ENCODE measurements at places on chromosomes 2 and 18.

DNA sequence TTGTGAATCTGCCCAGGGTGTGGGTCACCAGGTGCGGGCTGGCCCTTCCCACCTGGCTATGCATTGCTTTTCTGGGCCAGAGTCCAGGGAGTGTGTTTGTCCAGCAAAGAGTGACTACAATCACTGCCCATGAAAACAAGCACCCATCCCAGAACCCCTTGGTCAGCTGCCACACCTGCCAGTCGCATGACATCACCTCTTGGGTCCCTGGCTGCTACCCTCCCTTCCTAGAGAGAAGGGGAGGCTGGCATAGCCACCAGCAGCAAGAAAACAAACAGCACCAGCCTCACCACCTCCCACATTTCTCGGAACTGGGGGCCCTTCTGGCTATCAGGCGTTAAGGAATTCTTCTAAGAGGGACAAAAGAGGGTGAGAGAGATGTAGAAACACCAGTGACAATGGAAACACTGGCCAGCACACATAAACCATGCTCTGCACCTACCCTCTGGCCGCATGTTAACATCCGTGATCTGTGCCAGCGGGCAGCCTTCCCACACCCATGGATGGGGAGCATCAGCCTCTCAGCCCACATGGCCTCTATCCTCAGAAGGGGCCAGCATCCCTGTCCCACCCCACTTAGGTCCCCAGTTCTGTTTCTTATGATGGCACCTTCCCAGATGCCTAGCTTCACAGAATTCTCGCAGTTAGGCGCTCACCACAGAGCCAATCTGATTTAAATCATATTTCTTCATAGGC is 109.7 kb upstream of the GLI2 start:
- DNase-seq: no peak

DNA sequence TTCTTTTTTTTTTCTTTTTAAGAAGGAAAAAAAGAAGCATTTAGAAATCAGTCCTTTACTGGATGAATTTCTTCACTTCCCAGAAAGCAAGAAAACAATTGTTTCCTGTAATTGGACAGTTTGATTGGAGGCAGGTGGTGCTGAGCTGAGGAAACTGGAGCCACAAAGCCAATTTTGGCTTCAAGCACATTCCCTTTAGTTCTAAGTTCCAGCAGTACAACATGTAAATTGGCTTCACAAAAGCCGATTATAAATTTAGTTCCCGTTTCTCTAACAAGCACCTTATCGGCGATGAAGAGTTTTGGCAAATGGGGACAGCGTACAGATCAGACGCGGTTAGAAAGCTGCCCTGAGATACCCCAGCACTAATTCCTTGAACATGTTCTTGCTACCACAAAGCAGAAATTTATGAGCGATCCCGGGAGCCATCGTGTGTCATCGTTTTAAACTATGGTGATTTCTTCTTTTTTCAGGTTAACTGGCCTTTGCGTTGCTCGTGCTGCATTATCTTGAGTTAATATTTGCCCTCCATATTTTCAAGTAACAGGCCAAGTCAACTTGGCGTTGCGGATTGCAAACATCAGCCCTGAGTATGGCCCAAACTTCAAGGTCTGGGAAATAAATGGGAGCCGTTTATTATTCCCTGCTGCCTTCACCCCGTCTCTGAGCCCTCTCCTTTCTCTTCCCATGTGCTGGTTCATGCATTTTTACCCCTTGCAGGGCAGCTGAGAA is 190.4 kb upstream of the ID2 start:
- DNase-seq: no peak

DNA sequence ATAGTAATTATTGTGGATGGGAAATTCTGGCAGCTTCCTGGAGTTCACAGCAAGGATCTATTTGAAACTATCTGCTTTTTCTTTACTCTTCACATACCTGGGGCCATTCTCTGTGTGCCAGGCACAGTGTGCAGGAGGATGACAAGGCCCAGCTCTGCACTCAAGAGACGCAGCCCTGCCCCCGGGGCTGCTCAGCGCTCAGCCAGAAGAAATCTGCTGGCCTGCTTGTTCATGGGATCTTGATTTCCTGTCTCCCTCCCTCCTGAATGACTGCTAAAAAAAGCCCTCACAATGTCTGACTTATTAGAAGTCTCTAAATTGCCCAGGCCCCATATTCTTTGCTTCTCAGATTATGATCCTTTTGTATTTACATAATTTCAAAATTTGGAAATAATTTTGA is 210.9 kb downstream of the DCDC2C start:
- DNase-seq: no peak

DNA sequence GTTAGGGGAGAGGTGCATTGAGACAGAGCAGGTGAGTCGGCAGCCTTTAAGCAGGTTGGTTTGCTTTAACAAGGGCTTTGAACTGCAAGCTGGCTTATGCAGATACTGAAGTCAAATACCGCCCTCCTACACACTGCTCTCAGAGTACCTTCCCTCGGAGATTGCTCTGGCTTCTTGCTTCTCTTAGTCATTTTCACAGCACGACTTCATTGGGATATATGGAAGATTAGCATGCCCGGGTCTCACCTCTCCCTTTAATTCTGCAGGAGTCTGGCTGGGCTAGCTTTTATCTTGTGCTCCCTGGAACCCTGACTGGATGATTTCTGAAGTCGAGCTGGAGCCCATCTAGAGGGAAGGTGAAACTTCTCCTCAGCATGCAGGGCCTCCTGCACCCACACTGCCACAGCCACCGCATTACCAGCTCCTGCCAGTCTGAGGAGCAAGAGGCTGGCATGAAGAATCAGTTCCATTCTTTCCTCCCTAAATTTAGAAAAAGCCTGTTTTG is 395.5 kb upstream of the HNRNPA3 start:
- no peak for DNase-seq

GRCh38 chr2:47300081-47300480 is 102.9 kb upstream of the MSH2 start:
- no peak for DNase-seq

DNA sequence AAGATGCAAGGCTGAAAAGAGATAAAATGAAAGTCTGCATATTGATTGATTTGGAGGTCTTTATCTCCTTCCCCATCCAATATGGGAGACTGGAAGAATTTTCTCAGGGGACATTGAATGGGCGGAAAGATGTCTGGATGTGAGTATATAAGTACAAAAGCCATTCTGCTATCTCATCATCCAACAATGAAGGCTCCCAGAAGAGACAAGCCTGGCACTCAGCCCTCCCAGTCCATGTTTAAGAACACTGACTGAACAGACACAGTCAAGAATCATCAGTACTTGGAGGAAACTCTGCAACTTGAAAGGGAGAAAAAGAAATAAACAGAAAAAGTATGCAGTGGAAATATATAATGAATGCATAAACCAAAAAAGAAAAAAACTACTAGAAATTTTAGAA is 80.9 kb downstream of the PTRHD1 start:
- no peak for DNase-seq

DNA sequence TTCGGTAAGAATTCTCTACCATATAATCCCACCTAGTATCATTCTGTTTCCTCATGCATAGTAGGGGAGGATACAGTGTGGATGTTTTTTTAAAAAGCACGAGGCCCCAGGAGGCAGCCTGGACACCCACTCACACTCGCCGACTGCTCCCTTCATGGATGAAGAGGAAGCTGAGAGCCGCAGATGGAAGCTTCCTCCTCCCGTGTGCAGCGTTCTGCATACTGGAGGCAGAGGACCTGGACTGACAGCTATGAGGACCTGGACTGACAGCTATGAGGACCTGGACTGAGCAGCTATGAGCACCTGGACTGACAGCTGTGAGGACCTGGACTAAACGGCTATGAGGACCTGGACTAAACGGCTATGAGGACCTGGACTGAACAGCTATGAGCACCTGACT is 234.4 kb downstream of the NDUFA10 start:
- peak; percentile 6 for DNase-seq

GRCh38 chr2:102417946-102418345 is 5.0 kb upstream of the IL18RAP start:
- DNase-seq: no peak

DNA sequence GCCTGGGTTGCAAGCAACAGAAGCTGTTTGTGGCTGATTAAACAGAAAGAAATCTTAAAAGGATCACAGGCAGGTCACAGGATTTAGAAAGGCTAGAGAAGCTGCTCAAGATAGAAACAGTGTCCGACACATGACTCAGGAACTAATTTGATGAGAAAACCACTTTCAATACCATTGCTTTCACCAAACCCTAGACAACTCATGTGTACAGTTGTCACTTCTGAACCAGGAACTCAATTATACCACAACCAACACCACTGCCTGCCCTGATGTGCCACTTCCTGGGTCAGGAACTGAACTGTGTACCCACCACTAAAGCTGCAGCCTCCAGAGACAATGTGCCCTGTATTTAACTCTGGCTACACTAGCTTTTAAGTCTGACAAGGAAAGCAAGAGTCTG is 56.0 kb downstream of the TMEM247 start:
- DNase-seq: no peak

DNA sequence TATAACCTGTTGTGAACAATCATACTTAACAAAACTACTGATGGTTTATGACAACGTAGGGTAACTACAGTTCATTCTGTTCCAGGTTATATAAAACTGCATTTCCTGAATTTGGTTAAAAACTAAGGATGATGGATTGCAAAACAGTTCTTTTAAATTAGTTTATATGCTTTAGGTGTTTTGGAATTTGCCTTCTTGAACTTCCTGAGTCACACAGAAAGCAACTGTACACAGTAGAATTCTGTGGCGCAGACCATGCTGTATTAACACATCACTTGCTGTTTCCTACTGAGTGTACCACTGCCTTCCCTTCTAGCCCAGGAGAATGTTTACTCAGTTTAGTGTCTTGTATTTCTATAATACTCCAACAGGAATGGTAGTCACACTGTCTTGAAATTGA is 19.4 kb downstream of the ITGB1BP1 start:
- no peak for DNase-seq

GRCh38 chr2:28676152-28676835 is 75.3 kb upstream of the PPP1CB start:
- DNase-seq: no peak

DNA sequence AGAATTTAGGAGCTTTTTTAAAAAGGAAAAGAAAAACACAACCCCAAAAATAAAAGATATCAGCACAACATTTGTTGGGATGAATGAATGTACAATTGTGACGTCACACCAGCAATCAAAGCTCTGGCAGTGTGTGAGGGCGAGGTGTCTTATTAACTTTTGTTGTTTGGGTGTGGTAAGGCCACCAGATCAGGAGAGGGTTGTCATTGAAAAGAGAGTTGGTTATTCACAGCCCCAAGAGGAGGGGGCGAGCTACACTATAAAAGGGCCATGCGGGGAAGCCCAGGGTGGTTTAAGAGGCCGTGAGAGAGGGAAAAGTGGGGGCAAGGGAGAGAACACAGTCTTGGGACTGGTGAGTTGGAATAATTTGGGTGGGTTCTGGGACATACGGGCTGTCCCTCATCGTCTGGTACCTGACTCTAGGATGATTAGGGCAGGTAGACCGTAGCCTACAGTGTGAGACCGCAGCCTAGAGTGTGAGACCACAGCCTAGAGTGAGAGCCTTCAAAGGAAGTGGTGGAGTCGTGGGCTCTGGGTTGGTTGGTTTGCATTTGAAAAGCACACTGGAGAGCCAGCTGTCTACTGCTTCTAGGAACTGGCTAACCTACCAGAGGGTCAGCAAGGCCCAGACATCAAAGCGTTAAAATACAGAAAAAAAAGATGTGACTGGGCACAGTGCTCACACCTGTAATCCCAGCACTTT is 128.4 kb downstream of the INO80D start:
- no peak for DNase-seq

DNA sequence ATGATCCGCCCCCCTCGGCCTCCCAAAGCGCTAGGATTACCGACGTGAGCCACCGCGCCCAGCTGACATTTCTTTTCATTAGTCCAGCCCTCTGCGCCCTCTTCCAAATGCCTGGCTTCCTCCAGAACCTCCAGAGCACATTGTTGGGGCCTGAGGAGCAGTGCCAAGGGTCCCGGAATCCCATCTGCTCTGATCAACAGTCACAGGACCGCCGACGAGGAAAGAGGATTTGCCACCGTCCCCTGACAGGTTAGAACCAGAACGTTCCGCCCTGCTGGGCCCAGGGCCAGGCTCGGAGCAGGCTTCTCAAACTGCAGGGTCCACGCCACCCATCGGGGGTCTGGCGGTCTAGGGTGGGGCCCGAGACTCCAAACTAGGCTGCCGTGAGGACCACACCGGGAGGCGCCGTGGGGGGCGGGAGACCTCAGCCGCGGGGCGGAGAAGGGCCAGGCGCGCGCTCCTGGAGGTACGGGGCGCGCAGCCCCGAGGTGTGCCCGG is 36.9 kb upstream of the ITM2C start:
- DNase-seq: no peak

DNA sequence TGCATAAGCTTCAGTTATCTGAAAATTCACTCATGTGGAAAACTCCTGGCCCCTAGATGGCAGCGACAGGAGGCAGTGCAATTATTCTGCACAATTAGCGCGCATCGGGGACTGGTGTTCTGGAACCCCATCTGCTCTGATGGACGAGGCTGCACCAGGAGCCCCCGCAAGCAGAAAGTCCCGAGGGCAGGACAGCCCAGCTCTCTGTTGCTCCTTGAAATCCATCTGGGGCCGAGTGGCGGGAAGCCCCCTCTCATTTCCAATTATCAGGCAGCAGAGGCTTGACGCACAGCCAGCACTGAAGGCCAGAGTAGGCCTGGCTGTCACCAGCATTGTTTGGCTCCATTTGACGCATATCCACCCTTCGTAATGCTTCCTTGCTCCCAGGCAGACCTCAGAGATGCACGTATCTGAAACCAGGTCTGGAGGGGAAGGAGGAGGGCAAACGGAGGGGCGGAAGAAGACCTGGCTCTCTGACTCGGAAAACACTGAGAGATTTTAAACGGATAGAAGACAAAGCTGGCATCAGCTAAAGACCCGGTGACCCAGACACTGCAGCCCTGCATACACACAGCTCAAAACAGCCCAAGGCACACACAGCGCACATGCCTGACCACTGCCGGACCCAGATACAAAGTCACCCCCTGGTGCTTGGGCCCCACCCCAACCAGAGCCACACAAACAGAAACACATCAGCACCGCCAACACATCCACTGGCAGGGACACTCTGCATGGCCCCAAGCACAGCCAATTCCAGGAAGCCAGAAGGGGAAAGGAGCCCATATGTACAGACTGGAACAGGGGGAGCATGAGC is 69.8 kb downstream of the TNS1 start:
- DNase-seq: peak; percentile 60

DNA sequence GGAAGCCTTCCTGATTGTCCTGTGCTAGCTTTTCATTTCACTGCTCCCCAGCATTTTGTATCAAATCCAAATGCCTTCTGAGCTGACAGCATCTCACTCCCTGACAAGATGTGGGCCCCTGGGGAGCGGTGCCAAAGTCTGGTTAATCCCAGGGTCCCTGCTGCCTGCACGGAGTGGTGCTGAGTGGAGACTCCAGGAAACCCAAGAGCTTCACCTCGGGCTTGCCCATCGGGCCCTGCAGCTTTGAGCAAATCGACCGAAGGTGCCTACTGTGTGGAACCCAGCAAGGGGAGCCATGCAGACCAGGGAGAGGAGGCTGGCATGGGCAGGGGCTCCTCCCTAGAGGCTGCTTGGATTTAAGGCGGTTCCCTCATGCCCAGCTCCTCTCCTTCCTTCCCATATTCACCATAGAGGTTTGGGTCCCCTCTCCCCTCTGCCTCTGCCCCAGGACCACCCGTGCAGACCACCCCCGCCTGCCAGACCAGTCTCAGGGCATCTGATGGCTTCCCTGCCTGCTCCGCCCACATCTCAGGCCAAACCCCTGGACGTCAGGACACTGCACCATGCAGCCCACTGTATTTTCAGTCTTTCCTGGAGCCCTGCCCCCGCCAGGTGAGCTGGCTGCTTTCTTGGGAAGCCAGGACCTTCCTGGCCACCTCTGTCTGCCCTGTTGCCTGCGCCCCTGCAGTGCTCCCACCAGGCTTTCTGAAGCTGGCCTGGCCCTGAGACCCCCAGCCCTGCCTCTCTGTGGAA is 37.8 kb downstream of the RRM2 start:
- DNase-seq: no peak

GRCh38 chr2:241314226-241315092 is 1.0 kb downstream of the HDLBP start:
- DNase-seq: no peak
